ENCODE measurements at places on chromosomes 12 and 14.

DNA sequence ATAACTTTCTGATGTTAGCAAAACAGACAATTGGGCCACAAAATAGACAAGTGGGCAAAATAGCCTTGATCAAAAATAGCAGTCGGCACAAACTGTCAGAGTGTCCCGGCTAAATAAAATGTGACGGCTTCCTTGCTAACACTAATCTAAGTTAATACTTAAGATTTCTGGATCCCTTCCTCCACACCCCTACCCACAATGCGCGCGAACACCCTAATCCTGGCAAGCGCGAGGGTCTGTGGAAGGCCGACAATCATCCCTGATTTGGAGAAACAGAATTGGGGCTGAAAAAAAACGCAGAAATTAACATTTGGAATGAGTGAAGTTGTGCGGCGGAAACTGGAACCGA is 489 bp downstream of the CEP290 start:
- no peak for DNase-seq

- no peak for DNase-seq
These were observed 6.2 kb upstream of the RPS6KL1 start for GRCh38 chr14:74929242-74929641.

- no peak for DNase-seq
These were observed 304.8 kb upstream of the ATP2B1 start for GRCh38 chr12:90013409-90013808.

DNA sequence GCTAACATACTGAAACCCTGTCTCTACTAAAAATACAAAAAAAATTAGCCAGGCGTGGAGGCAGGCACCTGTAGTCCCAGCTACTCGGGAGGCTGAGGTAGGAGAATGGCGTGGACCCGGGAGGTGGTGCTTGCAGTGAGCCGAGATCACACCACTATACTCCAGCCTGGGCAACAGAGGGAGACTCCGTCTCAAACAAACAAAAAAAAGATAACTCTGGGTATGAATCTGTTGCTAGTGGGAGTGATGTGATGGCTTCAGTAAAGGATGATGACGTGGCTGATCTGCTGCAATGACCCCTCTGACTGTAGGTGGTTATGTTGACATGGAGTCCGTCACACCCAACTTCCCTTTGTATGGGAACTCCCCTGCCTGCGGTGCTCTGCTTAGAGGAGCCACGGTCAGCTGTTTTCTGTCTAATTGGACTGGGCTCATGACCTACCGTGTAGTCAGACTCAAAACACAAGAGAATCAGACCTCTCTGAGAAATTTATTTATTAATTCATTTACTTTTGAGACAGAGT is 59.1 kb upstream of the MED13L start:
- DNase-seq: no peak

DNA sequence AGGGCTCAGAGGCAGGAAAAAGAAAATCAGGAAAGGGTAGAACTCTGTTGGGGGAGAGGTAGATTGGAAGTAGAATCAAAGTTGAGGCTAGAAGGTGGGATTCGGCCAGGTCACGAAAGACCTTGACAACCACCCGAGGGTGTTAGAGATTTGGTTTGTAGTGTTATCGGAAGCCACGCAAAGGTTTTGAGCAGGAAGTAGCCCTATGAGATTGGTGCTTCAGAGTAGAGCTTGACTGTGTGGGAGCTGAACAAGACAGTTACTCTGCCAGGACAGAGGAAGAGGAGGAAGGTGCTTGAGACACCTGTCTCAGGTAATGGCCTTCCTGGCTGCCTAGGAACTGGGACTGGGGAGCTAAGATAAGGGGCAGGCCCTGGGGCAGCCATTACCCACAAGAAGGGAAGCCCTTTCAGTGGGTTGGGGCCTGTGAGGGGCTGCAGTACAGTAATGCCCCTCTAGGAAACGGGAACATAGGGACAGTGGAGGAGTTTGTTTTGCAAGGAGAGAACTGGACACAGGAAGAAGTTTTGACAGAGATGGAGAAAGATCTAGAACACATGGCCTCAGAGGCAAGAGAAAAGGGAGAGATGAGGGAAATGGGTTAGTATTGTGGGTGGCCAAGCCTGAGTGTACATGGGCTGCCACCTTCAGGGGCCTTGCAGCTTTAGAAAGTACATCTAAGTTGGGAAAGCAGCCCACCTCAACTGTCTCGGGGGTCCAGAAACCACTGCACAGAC is 73.5 kb downstream of the RIN3 start:
- no peak for DNase-seq

DNA sequence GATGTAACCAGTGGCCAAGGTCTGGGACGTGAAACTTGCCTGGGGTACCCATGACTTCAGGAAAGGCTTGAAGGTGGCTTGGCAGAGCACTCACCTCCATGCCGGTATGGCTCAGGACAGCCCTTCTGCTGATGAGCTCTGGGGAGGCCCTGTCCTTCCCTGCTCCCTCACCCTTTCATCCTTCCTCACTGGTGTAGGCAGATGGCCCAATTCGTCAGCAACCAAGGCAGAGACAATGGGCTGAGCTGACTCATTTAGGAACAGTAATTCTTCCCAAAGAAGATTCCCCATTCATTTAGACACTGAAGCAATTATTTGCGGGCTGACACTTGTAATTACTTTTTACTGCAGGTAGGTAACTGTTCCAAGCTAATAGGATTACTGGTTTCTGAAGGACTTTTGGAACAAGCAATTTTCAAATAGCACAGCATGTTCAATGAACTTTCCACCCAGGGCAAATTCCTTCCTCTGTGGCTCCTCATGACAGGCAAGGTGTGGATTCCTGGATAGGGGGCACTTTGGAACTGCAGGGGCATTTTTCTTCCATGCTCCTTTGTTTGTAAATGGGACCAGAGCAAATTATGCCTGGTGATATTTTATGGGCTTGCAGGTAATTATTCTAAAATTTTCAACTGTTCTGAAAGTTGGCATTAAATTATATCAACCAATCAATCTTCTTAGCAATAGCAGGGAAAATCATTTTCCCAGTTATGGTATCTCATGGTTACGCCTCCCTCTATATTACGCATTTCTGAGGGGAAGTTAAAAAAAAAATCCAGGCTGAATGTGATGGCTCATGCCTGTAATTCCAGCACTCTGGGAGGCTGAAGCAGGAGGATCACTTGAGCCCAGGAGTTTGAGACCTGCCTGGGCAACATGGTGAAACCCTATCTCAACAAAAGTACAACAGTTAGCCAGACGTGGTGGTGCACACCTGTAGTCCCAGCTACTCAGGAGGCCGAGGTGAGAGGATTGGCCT is 24.1 kb upstream of the NRDE2 start:
- DNase-seq: no peak

DNA sequence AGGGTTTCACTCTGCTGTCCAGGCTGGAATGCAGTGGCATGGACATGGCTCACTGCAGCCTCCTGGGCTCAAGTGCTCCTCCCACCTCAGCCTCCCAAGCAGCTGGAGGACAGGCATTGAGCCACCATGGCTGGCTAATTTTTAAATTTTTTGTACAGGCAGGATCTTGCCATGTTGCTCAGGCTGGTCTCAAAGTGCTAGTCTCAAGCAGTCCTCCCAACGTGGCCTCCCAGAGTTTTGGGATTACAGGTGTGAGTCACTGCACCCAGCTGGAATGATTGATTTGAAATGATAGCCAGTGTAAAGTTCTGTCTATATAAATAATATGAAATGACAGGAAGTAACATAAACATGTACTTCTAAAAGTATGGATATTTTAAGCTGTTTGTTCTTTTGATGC is 172.7 kb downstream of the FUT8 start:
- no peak for DNase-seq

- DNase-seq: no peak
These were observed 112.6 kb downstream of the KCNK10 start for GRCh38 chr14:88210426-88210825.

- DNase-seq: no peak
These were observed 45.2 kb upstream of the TUNAR start for GRCh38 chr14:95831468-95831867.

DNA sequence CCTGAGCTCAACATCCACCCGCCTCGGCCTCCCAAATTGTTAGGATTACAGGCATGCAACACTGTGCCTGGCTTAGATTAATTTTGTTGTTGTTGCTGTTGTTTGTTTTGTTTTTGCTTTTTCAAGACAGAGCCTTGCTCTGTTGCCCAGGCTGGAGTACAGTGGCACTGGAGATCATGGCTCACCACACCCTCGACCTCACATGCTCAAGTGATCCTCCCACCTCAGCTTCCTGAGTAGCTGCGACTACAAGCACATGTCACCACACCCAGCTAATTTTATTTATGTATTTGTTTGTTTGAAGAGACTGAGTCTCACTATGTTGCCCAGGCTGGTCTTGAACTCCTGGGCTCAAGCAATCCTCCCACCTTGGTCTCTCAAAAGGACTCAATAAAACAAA is 26.7 kb downstream of the CRY1 start:
- DNase-seq: no peak

DNA sequence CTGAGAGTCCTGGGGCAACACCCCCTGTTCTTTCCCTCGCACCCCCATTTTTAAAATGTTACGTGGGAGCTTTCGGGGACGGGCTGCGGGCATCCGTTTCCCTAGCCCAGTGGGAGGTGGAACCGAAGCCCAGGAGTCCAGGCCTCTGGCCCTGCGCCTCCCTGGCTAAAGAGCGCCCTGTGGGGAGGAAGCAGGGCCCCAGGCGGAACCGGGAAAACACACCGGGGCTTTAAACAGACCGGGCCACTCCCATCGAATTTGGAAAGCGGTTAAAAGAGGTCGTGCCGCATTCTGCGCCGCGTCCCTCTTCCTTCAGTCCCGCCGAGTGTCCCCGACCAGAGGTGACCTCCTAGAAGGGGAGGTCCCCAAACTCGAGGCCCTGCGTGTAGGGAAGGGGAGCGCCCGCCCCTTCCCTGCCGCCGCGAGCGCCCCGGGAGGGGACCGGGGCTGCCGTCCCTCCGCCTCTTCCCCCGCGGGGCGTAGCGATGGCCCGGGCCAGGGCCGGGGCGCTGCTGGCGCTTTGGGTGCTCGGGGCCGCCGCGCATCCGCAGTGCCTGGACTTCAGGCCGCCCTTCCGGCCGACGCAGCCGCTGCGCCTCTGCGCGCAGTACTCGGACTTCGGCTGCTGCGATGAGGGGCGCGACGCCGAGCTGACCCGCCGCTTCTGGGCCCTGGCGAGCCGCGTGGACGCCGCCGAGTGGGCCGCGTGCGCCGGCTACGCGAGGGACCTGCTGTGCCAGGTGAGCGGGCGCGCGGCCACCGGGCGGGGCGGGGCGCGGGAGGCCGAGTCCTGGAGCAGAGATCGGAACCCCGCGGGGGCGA is at the start of gene HHIPL1:
Gene HHIPL1 (plus strand): TSS at position 407 of the 822 bp plus-strand sequence. CDS start 79 bp downstream, at position 486.
- no peak for DNase-seq

- no peak for DNase-seq
These were observed 15.3 kb downstream of the TNFRSF1A start for GRCh38 chr12:6326316-6327228.
